Mesenchymal stem cell (in vitro differentiated cells and primary cell): ENCODE measurements at places on chromosomes 2 and 18.

DNA sequence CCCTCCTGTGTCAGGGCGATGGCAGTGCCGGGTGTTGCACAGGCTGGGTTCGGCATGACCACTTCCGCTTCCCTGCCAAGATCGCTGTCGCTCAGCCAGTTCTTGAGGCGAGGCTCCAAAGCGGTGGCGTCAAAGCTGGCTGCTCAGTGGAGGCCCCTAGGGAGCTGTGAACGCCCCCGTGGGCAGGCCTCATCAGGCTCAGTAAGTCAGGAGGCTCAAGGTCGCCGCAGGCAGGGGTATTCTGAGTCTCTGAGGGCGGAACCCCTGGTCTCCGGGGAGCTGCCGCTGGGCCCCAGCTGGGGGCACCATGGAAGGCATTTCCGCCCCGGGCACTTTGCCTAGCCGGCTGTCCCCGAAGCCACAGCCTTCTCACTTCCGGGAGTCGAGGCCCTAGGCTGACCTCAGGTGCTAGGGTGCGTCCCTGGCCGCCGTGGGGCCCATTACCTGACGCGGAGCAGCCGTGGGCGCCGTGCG, 210.4 kb downstream of the SOCS6 start:
- DNase-seq, result no peak

- DNase-seq, result no peak
Measured at GRCh38 chr2:28586867-28587266, 91.0 kb downstream of the PLB1 start.

GRCh38 chr18:2494921-2495320, 76.4 kb downstream of the METTL4 start:
- DNase-seq, result no peak

- no peak for DNase-seq
Measured at GRCh38 chr2:14641116-14641515, 8.6 kb downstream of the LRATD1 start.

GRCh38 chr2:69538872-69539548, 101.8 kb upstream of the NFU1 start:
- peak; percentile 70 for DNase-seq

DNA sequence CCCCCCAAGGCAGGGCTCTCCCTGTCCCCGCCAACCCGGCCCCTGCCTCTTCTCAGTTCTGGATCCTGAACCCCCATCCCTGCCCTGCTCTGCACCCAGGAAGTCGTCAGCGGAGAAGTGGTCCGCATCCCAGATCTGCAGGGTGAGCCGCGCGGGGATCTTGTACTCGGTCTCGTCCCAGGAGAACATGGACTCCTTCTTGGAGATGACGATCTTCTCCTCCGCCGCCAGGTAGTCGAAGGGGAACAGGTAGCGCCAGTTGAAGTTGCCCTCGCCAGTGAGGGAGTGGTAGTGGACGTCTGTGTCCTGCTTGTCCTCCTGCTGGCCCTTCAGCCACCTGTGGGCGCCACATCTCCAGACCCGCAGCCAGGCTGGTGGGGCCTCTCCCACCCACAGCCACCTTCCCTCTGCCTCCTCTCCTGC, 16.3 kb downstream of the OTOF start:
- DNase-seq, result no peak
